ENCODE measurements at places on chromosomes 4 and X.

GRCh38 chr4:5863461-5864113 lies 29.3 kb downstream of the CRMP1 start:
- peak; percentile 7 for DNase-seq

GRCh38 chr4:1373892-1374705 lies 27.1 kb downstream of the UVSSA start:
- DNase-seq, result no peak

DNA sequence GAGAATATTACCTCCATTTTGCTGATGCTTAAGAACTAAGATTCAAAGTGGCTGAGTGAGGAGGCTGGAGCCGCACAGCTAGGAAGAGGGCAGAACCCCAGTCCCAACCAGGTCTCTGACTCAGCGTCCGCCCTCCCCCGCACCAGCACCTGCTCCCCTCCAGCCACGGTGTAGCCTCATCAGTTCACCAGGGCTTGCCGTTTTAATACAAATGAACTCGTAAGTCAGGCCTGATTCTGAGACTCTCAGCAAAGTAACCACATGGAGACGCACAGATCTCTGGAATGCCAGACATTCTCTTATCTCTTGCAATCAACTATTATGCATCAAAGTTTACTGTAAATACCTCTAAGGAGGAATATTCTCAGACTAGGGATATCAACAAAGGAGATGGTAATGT lies 52.4 kb downstream of the ENPP6 start:
- no peak for DNase-seq

DNA sequence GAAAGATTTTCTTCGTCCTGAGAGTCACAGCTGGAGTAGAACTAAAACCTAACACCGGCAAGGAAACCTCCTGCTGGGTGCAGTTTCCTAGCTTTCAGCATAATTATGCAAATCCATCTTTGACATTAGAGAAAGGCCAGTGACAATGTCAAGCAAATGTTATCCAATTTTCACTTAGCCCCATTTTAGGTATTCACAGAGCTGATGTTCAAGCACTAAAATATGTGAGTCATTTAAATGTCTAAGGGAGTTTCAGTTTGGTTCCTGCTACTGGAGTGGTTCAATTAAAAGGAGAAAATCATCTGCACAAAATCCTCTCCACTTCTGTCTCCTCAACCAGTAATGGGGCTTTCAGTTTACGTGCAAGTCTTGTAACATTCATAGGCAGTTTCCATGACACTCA lies 37.1 kb upstream of the AMOT start:
- no peak for DNase-seq

- DNase-seq, result no peak
These were observed 52.9 kb downstream of the CCNG2 start for GRCh38 chr4:77209936-77210335.

DNA sequence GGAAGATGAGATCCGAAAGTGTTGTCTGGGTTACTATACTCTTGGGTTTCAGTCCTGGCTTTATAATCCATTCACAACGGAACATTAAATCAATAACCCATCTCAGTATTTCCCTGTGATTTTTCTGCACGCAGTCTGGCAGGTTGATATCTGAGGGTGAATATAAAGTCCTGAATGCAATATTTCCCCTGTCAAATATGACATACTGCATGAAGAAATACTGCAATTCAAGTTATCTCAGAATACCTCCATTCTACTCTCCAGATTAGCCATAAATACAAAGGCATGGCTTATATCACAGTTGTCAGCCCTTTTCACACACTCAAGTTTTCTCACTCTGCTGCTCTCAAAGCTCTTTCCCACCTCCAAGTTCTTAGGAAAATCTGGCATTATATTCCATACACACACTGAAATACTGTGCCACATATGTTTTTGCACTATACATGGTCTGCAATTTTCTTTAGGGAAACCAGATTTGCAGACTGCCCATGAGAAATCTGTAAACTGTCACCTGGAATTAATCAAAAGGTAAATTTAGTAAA lies 64.7 kb downstream of the WDFY3 start:
- DNase-seq, result no peak

DNA sequence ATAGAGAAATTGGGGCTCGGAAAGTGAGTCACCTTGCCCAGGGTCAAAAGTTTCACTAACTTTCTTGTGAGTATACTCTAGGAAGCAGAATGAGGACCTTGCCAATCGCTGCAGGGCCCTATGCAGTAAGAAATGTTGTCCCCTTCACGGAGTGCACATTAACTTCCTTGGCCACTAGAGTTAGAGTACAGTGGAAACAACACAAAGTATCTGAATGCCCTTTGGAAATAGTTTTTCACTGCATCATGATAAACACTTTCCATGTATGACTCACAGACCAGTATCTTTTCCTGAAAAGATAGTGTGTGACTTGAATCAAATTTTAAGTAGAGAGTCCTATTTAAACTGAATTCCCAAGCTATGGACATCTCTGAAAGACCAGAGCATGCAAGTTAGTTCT lies 45.5 kb upstream of the STK26 start:
- DNase-seq, result no peak

DNA sequence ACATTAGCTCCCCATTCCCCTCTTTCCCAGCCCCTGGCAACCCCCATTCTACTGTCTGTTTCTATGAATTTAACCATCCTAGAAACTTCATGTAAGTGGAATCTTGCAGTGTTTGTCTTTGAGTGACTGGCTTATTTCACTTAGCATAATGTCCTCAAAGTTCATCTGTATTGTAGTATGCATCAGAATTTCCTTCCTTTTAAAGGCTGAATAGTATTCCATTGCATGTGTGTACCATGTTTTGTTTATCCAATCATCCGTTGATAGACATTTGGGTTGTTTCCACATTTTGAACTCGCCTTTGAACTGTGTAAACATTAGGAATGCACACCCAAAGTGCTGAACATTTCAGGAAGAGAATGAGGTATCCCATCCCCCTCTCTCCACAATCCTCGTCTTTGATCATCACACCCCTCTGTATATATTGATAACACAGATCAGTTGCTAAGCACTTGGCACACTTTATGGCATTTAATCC lies 56.4 kb upstream of the PLAC1 start:
- no peak for DNase-seq

DNA sequence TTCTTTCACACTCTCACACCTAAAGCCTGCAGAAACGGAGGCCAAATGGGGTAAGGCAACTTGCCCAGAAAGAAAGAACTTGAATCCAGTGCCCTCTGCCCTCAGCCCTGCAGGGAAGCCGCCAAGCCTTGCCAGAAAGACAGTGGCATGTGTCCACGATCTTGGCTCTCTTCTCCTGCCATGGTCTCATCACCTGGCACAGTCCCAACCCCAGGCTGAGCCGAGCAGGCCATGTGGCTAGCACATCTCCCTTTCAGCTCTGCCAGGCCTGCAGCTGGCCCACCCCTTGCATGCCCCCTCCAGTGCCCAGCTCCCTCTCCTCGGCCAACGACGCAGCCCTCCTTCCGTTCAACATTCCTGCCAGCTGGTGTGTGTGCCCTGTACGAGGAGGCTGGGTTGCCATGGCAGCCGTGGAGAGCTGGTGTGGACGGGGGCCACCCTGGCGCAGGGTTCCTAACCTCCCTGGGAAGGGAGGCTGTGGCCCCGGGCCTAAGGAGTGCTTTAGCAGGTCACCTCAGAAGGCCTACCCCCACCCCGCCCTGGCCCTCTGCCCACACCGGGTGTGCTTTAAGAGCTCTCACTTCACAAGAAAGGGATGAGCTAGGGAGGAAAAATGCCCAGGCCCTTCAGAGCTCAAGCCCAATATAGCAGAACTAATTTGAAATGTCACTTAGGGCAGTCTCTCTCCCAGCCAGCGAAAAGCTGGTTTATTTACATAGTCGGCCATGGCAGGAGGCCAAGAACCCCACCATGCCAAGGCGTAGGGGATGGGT lies 73.0 kb upstream of the PJA1 start:
- peak; percentile 97 for DNase-seq

GRCh38 chrX:85516131-85516530 lies 136.7 kb upstream of the POF1B start:
- DNase-seq, result no peak

DNA sequence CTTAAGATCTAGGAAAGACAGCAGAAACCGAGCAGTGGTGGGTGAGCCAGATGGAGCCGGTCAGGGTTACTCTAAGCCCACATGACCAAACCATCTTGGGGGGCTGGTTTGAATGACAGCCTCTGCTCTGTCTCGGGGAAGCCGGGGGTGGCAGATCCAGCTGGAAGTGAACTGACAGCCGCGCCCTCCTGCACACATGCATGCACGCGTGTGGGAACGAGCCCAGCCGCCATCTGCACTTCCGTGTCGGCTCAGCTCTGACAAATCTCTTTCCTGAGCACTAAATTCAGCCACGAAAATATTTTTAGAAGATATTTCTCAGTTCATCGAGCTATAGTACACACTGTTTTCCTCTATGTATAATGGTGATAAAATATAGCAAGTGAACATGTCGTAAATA lies 115.5 kb downstream of the DCTD start:
- no peak for DNase-seq

DNA sequence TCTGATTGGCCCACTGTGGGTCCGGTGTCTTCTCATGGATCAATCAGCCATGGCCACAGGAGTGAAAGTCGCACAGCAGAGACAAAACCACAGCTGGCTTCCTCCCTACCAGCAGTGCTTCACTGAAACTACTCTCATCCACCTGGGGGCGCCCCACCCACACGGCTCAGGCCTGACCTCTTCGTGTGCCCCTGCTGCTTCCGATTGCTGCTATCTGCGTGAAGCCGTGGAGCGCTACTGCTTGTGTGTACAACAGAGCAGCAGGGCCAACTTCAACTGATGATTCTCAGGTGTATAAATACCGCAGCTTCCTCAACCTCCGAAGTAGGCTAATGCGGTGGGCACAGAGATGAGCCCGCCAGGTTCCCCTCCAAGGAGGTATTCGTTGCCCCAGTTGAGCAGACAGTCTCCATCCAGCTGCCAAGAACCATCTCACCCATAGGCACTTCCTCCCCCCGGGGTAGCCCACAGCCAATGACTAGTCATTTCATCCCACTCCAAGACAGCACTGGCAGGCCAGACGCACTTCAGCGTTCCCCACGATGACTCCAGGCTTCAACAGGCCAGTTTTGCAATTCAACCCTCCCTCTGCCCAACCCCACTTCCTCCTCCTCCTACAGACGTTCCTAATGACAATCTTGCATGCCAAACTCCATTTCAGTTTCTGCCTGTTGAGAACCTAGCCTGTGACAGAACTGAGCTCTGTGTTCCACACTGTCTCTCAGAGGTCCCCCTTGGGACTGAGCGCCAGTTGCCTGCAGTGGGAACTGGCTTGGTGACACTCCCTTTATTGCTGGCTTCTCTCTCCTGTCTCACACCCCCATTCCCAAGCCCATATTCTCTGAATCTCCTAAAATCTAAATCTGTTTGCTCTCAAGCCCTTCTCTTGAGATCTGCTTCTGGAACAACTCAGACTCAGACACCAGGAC lies 41.3 kb upstream of the ATP6AP2 start:
- no peak for DNase-seq

GRCh38 chrX:65866146-65866545 lies 173.7 kb downstream of the VSIG4 start:
- DNase-seq, result no peak

GRCh38 chr4:169727616-169728015 lies 30.1 kb downstream of the HPF1 start:
- DNase-seq, result no peak

DNA sequence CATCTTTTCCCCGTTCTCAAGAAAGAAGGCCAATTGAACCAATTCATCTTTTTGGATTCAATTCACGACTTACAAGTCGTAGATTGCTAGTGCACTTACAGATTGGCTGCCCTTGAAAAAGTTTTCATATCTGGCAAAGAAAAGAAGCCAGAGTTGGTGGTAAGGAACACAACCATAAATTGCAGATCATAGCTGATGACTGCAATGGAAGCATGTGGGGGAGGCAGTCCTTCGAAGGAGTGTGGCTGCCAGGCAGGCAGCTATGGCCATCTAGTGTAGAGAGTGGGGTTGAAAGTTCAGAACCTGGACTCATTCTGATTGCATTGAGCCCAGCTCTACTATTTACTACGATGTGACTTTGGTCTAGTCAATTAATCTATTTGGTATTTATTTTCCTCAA lies 4.5 kb downstream of the GPM6A start:
- peak; percentile 53 for DNase-seq

DNA sequence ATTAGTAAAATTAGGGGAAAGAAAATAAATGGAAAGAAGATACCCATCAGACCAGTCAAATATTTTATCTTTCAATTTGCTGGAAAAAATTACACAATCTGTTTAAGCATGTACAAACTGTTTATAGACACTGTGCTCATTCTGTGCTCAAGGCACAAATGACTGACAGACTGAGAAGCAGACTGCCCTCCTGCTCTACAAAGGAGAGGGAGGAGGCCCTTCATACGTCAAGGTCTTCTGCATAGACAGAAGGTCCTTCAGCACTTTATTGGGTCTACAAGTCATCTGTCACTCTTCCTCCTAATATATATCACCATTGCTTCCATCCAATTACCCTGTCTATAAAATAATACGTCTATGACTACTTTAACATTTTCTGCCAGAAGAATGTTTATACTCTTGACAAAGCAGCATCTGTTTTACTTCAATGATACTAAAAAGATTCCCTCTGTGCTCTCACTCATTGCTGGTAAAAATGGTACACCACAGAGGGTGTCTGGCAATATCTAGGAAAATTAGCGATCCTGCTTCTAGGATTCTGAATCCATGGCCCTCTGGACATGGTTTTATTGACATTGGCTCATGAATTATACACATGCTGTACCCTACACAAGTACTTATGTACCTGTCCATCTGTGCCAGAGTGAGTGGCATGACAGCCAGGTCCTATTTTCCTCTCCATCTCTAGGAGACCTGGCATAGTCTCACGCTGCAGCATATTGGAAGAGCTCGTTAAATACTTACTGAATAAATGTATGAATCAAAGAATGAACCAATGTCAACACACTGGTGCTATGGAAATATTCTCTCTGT lies 11.3 kb downstream of the SLC10A6 start:
- DNase-seq, result peak; percentile 12

DNA sequence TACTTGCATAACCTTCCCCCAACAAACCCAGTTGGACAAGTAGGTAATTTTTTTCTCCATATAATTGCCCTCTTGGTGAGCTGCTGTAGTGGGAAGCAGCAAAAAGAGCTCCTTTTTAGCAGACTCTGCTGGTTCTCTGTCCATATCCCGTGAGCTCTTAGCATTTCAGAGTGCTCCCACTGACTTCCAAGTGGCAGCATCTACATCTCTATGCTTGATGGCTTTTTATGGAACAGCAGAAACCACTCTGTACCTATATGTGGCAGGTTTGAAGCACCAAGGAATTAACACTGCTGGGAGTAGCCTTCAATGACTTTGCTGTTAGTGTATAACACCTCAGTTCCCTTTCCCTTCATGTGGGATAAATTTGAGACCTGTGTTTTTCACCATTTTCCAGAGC lies 168.4 kb upstream of the NHS start:
- DNase-seq, result no peak
